ENCODE measurements at places on chromosomes 3 and 15.

DNA sequence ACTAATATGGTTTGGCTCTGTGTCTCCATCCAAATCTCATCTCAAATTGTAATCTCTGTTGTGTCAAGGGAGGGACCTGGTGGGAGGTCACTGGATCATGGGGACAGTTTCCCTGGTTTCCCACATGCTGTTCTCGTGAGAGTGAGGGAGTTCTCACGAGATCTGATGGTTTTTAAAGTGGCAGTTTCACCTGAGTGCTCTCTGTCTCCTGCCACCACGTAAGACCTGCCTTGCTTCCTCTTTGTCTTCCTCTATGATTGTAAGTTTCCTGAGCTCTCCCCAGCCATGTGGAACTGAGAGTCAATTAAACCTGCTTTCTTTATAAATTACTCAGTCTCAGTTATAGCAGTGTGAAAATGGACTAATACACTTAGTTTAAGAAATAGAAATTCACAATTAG, 228.9 kb downstream of the CD47 start:
- no peak for DNase-seq

- DNase-seq: no peak
These were observed 280.1 kb downstream of the ERC2 start for GRCh38 chr3:56188201-56188600.

DNA sequence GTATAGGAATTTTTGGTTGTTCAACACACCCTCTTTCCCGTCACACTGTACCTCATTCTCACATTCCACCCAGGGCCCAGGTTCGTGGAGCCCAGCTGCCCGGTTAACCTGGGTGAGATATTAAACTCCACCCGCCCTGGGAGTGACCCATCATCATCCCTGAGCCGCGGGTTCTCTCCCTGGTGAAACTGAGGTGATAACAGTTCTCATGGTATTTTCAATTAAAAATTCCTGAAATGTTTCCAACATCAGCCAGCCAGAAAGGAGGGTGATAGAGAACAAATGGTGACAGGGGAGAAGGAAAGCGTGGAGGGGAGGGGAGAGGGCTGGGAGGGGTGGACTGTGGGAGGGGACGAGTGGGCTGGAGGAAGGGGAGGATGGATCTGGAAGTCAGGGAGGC, 148.8 kb downstream of the ALDH1A2 start:
- no peak for DNase-seq

GRCh38 chr3:54133196-54133595, 10.8 kb downstream of the CACNA2D3 start:
- DNase-seq: no peak

DNA sequence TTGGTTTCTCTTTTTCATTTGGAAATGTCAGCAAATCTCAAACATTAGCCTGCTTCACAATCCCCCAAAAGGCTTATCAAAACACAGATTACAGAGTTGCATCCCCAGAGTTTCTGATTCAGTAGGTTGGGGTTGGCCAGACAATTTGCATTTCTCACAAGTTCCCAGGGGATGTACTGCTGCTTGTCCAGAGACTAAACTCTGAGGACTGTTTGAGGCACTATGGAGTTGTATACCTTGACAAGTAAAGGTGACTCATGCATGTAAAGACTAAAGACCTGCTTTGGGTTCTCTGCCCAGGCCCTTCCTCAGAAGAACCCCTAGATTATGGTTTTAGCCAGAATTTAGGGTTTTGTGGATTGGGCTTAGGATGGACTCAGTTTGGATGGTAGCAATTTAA, 151.1 kb upstream of the ARHGEF26 start:
- no peak for DNase-seq

DNA sequence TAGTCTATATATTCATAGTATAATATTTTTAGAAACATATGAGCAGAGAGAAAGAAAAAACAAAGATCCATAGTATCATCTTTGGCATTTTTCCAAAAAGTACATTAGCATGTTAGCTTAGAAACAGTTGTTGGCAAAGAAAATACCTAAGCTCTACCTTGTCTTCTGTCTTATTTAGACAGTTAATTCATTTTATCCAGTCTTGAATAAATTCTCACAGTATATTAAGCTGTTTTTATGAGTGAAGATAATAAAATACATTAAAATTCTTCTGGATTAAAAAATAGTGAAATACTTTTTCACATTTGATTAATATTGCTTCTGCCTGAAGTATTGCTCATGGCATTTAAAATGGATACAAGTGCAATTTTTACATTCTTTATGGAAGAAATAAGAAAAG, 145.2 kb downstream of the ZIC1 start:
- DNase-seq: no peak

DNA sequence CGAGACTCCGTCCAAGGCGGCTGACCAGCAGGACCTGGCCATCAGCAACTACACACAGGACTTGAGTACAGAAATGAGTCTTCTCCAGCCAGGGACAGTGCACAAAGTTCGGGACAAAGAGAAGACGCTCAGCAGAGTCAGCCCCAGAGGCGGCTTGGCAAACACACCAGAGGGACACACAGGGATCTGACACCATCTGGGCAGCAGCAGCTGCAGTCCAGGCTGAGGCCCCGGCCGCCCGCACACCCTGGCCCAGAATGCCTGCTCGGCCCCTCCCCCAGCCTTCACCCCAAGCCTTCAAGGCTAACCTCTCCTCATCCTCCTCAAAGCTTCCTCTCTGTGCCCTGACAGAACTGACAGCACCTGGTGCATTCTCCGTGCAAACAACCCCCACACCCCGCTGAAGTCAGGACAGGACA, 61.1 kb downstream of the XXYLT1 start:
- DNase-seq: no peak

GRCh38 chr15:93088981-93089726, at the start of gene RGMA:
TSS of gene RGMA (minus strand) at chr15:93089211. CDS start at chr15:93088932, 279 bp downstream.
- DNase-seq: no peak

DNA sequence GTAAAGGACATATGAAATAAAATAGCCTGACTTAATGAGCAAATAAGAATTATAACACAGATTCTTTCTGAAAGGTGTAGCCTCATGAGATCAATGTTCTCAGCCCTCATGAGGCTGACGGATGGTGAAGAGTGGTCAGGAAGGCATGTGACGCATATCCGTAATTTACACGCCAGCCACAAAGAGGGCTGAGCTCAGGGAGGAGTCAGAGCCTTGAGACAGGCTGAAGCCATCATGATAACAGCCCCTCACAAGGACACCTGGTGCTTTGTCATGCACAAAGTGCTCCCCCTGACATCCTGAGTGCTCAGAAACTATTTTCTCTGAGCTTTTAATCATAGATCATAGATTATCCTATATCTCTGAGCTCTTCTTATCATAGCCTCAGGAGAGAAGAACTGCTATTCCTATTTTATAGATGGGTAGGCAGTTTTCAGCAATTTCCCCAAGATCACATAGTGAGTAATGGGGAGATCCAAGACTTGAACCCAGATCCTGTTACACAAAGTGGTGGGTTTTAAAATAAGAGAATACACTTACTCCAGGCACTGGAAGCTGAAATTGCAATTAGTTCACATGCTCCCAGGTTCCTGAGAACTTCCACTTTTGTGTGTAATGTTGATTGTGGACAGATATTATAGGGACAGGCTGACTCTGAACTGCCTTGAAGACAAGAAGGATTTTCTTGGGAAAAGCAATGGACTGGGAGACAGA, 267.1 kb downstream of the RPLP1 start:
- peak; percentile 44 for DNase-seq

- no peak for DNase-seq
These were observed 256.6 kb upstream of the ROPN1 start for GRCh38 chr3:124248471-124249028.

DNA sequence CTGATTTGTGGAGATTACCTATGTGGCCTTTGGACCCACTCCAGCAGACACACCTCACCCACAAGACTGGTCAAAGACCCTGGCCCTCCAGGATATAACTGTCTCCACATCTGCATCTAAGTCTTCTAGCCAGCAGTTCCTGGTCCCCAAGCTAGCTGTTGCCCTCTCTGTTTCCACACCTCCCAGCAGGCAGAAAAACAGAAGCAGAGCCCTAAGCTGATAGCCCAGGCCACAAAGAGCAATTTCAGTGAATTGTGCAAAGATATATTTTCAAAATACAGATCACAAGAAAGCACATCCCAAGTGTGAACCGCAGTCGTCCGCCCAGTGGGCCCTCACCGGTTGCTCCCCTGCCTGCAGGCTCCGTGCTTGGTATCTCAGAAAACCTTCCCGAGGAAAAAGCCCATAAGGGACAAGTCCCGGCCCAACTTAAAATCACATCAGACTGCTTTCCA, 2.6 kb downstream of the TNIK start:
- DNase-seq: no peak

DNA sequence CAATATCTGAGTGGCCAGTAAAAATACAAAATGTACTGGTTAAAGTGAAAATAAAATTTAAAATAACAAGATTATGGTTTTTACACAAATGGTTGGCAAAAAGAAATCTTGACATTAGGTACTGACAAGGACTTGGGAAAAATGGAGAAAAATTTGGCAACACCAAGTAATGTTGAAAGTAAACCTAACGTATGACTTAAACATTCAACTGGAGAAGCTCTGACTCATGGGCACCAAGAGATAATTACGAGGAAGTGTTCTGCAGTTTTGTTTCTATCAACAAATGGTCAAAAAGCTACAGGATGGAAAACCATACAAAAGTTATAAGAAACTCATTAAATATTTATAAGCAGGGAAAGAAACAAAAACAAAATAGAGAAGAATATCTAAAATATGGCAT, 177.7 kb downstream of the ZNF385D start:
- DNase-seq: no peak

- DNase-seq: no peak
These were observed 291.0 kb downstream of the TIGIT start for GRCh38 chr3:114584734-114585371.

- DNase-seq: no peak
These were observed 2.5 kb downstream of the EEFSEC start for GRCh38 chr3:128155616-128156360.

DNA sequence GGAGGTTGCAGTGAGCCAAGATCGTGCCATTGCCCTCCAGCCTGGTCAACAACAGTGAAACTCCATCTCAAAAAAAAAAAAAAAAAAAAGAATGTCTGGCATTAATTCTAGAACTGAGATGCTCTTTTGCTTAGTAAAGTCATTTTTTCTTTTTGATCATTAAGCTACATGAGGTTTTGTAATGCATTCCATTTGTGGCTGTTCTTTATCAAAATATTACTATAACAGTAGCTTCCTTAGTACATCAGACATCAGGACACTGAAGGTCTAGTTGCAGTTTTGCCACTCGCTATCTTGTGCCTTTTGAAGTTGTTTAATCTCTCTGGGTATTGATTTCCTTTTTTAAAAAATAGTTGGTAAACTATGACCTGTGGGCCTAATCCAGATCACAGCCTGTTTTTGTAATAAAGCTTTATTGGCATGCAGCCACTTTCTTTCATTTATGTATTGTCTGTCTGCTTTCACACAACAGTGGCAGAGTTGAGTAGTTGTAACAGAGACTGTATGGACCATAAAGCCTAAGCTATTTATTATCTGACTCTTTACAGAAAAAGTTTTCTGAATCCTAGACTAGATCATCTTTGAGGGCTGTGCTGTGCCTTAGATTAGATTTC, 76.6 kb downstream of the SLC25A26 start:
- no peak for DNase-seq

DNA sequence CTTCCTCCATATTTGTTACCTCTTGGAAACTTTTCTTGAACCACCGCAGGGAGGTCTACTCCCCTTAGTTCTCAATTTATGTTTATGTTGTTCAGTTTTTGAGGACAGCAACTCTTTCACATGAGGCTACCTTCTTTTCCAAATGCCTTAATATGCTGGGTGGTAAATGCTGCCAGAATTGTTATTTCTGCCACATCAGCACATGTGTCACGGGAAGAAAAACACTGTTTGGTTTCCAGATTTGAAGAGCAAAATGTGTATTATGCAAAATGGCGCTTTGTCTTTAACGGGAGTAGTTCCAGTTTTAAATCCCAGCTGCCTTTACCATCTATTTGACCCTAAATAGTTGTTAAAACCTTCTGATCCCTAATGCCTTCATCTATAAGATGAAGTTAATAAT, 606.2 kb upstream of the TBL1XR1 start:
- no peak for DNase-seq

- no peak for DNase-seq
These were observed 137.5 kb upstream of the ABHD17C start for GRCh38 chr15:80557441-80558234.

DNA sequence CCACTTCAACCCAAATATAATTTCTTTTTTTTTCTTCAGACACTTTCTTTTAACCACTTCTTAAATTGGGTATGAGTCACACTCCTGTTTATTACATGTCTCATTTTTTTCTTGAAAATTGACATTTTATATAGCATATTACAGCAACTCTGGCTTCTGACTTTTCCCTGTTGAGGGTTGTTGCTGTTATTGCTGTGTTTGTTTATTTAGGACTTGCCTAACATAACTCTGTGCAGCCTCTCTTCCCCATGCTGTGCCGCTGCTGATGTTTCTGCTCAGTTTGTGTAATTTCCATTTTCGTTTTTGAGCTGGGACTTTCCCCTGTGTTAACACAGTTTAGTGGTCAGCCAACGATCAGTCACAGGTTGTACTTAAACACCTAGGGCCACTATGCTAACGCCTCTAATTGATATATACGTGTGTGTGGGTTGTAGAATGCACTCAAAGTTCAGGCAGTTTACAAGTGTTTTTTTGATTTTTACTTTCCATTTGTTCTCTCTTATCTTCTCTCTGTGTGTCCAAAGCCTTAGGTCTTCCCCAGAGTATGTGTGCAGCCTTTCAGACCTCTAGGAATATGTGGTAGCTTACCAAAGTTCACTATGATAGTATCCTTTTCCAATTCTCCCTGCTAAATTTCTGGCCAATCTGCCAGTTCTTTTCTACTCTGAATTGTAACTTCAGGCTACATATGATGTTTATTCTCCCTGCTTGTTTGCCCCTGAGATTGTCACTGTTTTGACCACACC, 337.2 kb downstream of the ZBTB20 start:
- DNase-seq: no peak

DNA sequence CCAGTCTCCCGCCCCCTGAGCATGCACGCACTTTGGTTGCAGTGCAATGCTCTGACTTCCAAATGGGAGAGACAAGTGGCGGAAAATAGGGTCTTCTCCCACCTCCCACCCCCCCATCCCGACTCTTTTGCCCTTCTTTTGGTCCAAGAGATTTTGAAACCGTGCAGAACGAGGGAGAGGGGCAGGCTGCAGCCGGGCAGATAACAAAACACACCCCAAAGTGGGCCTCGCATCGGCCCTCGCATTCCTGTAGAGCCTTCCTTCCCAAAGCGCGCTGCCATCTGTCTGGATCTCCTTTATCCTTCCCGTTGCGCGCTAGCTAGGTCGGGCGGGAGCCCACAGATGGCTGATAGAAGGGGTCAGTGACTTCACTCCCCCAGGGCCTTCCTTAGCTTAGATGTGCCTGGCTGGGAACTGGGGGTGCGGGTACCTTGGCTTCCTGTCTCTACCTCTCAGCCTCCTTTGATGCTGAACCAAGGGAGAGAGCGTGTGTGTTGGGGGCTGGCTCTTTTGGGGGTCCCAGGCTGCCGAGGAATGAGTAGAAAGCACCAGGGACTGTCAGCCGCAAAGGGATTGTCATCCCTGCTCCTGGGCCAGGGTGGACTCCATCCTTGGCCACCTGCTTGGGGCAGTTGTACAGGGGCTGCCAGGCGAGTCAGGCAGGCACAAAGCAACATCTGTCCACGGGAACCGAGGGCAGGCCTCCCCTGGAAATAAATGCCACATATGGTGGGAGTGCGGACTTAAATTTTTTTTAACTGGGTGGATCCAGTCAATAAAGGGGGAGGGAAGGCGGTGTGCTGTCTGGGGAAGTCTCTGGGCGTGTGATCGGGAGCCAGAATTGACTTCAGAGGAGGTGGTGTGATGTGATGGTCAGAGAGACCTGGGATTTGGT, 1.8 kb downstream of the SMAD3 start:
- no peak for DNase-seq
